ENCODE measurements at places on chromosomes 12 and 14.

DNA sequence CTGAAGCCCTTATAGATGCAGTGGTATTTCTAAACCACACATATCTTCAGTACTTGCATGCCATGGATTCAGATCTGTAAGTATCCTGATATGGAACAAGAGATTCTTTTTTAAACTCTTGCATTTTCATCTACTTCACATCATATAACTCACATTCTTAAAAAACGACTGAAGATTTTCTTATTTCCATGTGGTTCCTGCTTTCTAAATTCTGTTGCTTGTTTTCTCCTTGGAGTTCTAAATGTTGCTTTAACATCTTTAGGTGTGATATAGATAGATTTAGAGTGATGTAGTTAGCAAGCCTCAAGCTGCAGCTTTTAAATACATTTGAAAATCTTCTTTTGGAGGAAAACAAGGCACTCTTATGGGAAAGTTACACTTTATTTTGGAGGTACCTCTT lies 455.4 kb downstream of the FOXG1 start:
- DNase-seq = no peak

GRCh38 chr14:49769171-49769570 lies 1.2 kb downstream of the KLHDC2 start:
- DNase-seq = no peak

- DNase-seq = no peak
These were observed 126.6 kb downstream of the CHST11 start for GRCh38 chr12:104583301-104583700.

DNA sequence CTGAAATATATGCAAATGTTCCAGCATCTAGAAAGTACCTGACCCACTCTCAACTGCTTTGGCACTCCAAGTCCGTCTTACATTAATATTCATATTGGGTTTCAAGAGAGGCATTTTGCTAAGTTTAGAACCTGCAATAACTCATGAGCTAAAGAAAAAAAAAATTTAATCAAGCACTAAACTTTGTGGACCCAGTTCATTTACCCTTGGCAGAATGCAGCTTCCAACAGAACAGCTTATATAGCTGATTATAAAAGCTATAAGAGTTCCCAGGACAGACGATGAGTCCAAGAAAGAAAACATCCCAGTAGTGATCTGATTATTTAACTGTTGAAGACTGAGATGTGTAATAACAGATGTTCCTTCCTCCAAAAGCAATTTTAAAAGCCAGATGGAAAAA lies 592.0 kb downstream of the KCNH5 start:
- DNase-seq = no peak

- no peak for DNase-seq
These were observed 251.4 kb upstream of the ATP2B1 start for GRCh38 chr12:89960011-89960507.

DNA sequence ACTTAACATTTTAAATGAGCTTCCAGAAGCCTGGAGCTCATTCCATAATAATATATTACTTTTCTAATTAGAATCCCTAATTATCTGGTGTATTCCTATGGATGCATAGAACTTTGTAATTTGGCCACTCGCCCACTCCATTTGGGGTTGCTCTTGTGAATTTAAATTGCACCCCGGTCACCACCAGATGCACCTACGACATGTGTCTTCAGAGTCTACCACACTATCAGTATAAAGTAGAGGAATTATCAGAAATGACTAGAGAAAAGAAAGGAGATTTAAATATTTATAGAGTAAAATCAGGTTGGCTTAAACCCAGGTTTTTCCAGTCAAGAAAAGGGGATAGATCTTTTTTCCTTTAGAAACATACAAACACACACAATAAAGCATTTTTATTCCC lies 145.8 kb upstream of the DCN start:
- DNase-seq = no peak

DNA sequence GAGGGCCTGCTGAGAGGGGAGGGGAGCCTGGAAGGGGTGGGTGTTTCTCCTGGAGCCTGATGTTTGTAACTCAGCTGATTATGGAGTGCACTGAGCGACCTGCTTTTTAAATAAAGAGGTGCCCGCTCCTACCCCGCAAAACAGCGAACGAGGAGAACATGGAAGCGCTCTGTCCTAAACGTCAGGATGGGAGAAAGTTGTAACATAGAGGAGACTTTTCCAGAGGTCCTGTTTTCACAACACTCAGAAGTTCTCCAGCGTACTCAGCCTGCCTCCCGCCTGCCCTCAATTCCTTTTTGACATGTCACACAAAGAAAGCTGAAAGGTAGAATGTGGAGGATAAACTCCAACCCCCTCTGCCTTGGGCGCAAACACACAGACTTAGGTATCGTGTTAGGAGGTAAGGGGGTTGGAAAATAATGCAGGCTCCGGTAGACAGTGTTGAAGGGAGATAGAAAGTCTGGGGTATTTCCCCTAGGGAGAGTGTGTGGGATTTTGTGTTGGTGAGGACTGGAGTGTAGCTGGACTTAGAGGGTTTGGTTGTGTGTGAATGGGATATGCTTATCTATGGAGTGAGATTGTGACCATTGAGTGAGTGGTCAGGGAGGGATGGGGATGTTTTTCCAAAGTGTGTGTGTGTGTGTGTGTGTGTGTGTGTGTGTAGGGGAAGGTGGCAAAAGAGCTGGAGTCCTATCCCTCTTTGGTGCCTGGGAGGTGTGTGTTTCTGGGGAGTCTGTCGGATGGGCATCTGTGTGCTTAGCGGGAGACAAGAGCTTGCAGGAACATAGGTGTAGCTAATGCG lies 2.1 kb downstream of the NTF3 start:
- DNase-seq = no peak

- no peak for DNase-seq
These were observed at the start of gene LPAR5 for GRCh38 chr12:6635856-6636531. TSS of gene LPAR5 (minus strand) at chr12:6635959. CDS start at chr12:6621248, 14,711 bp downstream.

DNA sequence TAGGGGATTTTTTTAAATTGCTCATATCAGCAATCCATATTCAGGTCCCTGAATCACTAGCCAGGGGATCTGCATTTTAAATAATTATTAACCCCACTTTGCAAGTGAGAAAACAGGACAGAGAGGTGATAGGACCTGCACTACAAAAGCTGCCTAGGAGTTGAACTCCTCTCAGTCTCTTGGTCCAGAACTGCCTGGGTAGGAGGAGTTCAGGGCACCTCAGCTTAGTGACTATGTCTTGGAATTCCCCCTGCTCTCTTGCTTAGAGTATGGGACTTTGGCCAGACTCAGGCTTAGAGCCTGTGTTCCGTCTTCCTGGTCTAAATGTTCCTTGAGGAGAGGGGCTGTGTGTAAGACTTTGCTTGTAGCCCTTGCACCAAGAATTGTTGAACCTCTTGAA lies 68.2 kb upstream of the WSCD2 start:
- no peak for DNase-seq

DNA sequence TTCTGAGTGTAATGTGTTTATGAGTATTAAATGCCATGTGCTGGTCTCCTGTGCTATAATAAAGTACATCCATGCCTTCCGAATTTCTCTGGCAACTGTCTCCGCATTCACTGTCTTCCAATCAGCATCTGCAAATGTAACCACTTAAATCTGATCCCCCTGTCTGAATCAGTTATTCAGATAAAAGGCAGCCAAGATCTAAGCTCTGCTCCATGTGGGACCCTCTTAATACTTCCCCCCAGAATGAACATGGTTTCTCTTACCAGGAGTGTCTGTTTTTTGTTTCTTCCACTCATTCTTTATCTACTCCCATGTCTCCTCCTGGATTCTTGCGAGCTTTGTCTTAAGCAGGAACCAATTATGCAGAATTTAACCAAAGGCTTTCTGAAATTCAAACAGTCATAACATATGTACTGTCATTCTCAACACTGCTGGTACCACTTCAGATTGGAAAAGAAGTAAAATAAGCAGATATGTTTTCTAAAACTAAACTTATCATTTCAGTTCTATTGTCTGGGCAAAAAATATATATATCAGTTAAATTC lies 996.7 kb upstream of the FLRT2 start:
- DNase-seq = no peak

- no peak for DNase-seq
These were observed 195.8 kb upstream of the DIO3 start for GRCh38 chr14:101365329-101366158.

GRCh38 chr14:91482263-91483013 lies 27.7 kb downstream of the PPP4R3A start:
- no peak for DNase-seq

DNA sequence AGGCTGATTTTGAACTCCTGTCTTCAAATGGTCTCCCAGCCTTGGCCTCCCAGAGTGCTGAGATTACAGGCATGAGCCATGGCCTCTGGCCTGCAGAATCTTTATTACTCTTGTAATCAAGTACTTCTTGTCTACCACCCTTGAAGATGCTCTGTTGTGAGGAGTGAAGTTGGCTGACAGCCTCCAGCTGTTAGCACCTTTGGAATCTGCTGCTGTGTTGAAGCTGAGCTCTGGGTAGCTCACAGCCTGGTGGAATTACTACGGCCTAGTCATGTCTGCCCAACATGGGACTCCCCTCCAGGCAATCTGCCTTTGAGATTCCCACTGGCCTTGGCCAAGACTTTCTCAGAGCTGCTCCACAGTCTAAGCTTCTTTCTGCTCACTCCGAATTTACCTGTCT lies 5.8 kb upstream of the C12orf75 start:
- no peak for DNase-seq

- no peak for DNase-seq
These were observed 111.4 kb downstream of the TTC7B start for GRCh38 chr14:90704738-90705392.

GRCh38 chr12:131005161-131006035 lies 51.7 kb downstream of the ADGRD1 start:
- no peak for DNase-seq

GRCh38 chr14:38705220-38705619 lies 397.8 kb downstream of the SEC23A start:
- no peak for DNase-seq

- no peak for DNase-seq
These were observed 6.5 kb upstream of the CPM start for GRCh38 chr12:68939505-68939904.

DNA sequence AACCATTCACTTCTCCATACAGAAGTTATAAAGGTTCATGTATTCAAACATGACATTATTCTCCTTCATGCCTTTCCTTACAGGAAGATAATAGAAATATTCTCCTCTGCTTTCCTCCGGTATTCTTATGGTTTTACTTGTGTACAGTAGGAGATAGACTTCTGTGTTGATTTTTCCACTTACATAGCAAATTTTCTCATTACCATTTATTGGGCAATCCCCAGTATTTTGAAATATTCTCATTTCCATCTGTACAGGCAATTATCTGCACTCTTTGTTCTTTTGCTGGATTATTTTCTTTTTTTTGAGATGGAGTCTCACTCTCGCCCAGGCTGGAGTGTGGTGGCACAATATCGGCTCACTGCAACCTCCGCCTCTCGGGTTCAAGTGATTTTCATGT lies 11.0 kb downstream of the PXMP2 start:
- DNase-seq = no peak

GRCh38 chr12:79183003-79183402 lies 318.4 kb downstream of the SYT1 start:
- DNase-seq = no peak

DNA sequence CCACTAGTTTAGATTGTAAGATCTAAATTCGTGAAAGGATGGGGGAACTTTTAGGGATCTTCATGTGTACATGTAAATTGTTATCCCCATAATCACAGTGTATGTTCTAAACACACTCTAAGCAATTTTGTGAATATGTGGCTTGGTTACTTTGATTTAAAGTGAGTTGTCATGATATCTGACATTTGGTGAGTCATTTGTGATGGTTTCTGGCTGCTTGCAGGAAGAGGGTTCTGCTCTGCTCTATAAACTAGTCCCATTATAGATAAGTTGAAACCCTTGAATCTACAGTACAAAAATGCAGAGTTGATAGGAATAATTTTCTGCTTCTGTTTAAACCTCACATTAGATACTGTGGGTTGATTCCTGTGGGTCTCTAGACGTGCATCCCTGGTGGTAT lies 14.8 kb downstream of the GUCY2C start:
- DNase-seq = no peak

DNA sequence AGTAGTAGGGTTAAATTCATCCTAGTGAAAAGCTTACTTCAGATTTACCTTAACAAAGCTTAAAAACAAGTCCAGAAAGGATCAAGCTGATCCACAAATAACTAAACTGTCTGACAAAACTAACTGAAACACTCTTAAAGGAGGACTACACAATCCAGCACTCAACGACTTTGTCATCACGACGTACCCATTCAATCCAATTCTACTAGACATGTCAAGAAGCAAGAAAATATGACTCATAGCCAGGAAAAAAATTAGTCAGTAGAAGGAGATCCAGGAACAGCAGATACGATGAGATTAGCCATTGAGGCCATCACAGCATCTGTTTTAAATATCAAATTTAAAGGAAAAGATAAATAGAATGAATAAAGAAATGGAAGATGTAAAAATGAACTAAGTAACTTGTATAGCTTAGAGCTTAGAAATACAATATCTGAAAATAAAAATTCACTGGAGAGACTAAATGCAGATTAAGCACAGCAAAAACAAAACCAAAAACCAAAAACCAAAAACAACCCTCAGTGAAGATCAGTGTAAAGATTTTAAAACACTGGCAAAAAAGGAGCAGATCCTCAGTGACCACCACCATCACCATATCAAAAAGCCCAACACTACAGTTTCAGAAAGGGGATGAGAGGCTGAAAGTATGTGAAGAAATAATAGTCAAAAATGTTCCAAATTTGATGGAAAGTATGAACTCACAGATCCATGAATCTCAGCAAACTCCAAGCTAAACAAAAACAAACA lies 95.0 kb upstream of the CCND2 start:
- no peak for DNase-seq

DNA sequence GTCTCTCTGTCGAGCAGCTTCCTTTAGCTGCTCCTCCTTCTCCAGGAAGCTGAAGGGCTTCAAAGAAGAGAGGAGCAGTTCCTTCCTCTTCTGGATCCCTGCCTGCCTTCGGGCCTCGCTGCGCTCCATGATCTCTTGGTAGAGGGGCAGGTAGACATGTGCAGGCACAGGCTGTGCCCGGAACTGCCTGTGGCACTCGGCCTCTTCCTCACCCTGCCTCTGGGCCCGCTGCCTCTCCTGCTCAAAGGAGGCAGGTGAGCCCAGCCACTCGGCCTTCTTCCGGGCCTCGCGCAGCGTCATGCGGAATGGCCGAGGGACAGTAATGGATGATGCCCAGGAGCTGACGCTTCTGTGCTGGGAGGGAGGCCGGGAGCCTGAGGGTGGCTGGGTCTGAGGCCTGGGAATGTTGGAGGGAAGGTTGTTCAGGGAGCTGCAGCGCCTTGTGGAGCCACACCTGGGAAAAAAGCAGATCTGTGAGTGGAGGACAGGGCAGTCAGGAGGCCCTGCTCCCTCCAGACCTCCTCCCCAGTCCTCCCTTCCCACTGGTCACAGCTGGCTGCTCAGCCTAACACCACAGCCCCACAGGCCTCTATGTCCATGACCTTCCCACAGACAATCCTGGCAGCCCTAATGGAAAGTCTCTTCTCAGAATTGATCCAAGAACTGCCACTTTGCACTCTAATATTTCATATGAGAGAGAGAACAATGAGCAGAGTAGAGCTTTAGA lies 5.3 kb downstream of the FAM161B start:
- DNase-seq = peak; percentile 37

- DNase-seq = no peak
These were observed 80.8 kb upstream of the BCL11B start for GRCh38 chr14:99352688-99353280.

GRCh38 chr12:50309950-50310349 lies 26.6 kb upstream of the LIMA1 start:
- DNase-seq = no peak

All from LNCaP clone FGC (cell line).